ENCODE measurements at places on chromosomes 12 and 14.

DNA sequence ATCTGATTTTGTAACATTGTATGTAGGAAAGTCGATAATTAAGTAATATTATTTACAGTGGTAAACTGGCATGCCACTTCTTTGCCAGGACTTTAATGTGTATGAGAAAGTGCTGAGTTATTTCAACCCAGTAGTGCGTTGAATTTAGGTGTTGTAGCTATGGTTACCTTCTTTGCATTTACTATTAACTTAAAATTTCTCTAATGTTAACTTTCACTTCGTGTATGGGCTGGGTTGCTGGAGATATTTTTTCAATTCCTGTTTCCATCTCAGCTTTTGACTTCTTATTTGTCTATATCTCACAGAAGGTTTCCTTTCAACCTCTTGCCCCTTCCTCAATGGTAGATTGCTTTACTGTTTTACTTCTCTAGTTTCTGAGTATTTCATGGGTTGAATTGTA lies 1345.6 kb downstream of the FSCB start:
- no peak for ATAC-seq

DNA sequence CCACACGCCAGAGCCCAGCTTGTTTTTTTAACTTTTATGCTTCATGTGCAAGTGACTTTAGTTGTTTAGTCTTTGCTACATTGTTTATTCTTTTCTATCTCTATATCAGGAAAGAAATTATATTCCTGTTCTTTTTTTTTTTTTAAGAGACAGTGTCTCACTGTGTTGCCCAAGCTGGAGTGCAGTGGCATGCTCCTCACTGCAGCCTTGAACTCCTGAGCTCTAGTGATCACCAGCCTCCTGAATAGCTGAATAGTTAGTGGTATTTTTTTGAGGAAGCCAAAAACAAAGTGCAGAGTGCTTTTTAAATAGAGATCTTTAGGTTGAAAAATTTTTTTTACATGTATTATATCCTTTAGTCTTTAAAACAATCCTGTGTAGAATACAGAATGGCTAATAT lies 58.2 kb downstream of the ETNK1 start:
- no peak for ATAC-seq

DNA sequence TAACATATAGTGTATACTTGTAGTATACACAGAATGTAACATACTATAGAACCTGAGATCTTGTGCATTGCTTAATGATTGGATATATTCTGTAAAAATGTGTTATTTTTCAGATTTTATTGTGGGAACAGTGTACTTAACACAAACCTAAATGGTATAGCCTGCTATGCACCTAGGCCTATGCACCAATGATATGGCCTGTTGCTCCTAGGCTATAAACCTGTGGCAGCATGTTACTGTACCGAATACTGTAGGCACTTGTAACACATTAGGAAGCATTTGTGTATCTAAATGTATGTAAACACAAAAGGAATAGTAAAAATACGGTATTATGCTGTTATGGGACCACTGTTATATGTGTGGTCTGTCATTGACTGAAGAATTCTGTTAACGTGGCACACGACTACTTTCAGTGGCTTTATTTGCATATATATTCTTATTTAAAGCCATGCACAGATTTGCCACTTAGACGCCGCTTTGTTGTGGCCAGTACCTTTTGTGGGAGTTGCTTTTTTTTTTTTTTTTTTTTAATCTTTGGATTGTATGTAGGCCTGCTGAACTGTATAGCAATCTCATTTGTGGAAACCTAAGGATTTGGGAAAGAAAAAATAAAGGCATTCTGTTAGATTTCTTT lies 7.4 kb downstream of the PAPOLA start:
- no peak for ATAC-seq

DNA sequence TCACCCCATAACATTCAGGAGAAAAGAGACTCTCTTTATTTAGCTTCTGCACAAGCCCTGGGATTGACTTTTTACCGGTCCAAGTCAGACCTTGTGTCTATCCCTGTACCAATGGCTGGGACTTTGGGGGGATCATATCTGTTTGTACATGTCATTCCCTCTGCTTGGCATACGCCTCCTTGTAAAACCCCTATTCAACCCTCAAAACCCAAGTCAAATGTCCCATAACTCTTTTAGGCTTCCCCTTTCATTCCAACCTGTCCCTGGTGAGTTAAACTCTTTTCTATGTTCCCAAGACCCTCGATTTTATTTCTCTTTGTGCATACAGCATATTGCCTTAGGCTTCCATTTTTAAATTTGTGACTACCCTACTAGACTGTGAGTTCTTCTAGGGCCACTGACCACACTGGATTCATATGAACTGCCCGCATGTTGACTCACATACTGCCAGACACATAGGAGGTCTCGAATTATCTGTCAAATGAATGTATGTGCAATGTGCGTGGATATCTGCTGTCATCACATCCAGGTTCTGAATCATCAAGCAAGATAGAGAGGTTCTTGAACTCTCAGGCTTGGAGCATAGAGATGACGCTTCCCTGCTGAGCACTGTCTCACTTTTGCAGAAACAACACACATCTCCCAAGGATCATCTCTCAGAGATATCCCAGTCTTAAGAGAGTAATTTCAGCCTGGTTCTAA lies 548.6 kb upstream of the TBX3 start:
- peak; percentile 77 for ATAC-seq

DNA sequence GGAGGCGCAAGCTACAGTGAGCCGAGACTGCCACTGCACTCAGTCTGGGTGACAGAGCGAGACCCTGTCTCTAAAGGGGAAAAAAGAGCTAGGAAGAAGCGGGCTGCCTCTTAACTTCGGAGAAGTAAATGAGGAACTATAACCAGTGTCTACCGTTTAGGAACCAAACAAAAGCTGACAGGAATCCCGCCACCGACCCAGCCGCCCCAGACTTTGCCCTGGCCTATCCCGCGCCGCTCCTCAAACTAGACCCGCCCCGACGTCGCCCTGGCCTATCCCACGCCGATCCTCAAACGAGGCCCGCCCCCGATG lies 568 bp upstream of the SIVA1 start:
- ATAC-seq: peak; percentile 94

DNA sequence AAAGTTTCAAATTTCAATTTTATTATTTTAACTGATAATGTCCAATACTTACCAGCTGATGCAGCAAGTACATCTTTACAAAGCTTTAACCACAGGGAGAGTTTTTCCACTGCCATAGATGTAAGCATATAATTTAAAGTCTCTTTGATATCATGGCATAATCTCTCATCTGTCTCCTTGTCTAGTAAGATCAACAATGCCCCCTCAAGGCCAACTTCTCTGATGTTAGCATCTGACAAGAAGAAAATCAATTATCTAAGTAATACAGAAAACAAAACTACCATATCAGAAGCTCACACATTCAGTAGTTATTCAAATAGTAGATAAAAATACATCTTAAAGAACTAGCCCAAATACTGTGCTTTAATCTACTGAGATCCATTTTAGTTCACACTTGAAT lies 94.2 kb downstream of the HEATR5A start:
- ATAC-seq: 0 out of 3 replicates have a peak, but pooled peaks have one; percentile 38

GRCh38 chr14:102485693-102486512 lies 23.7 kb downstream of the ANKRD9 start:
- ATAC-seq: no peak

- peak; percentile 68 for ATAC-seq
These were observed 518 bp downstream of the GSKIP start for GRCh38 chr14:96363751-96364336.

DNA sequence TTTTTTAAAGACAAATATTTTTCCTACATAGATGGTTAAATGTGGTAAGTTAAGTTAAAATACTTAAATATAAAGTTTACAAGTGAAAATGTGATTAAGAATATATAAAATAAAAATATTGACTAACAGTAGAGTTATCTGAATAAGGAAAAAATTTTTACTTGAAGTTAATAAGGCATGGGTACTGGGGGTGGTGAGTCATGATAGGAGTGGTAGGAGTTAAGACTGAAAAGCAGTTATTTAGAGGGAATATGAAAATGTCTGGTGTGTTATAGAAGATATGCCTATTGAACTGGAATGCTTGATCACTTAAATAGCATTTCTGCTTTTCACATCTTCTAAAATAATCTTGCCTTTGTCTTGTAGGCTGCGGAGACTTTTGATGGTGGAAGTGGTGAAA lies 68.7 kb downstream of the CCDC91 start:
- no peak for ATAC-seq

DNA sequence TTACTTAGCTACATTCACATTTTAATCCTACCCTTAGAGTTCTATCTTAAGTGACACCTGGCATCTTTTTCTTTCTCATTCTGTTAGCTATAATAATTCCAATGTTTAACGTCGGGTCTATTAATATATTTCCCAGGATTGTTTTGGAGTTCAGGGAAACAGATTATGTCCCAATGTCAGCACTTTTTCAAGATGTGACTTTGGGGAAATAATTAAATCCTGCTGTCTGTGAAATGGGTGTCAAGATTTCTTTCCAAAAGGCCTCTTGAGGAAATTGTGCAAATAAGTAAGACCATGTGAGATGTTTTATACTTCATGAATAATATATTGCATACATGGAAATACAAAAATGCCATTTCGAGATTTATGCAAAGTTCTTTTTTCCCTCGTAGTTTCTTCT lies 887.6 kb upstream of the SEL1L start:
- ATAC-seq: no peak

DNA sequence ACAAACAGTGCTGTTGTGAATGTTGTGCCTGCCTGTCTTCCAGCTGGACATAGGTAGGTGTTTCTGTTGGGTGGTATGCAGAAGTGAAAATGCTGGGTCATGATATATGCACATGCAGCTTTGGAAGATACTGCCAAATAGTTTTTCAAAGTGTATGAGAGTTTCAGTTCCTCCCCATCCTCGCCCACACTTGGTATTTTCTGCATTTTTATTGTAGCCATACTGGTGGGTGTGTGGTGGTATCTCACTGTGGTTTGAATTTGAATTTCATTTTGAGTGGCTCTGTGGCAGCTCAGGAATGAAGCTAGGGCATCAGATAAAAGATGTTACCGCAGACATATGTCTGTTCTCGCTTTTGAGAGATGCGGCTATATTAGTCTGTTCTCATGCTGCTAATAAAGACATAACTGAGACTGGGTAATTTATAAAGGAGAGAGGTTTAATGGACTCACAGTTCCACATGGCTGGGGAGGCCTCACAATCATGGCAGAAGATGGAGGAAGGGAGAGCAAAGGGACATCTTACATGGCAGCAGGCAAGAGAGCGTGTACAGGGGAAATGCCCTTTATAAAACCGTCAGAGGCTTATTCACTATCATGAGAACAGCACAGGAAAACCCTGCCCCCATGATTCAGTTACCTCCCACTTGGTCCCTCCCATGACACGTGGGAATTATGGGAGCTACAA lies 183.1 kb downstream of the CAND1 start:
- ATAC-seq: no peak

- ATAC-seq: no peak
These were observed 125.4 kb downstream of the FOXA1 start for GRCh38 chr14:37469650-37470049.

GRCh38 chr12:41120211-41120610 lies 67.9 kb upstream of the PDZRN4 start:
- ATAC-seq: no peak

GRCh38 chr12:85833579-85833978 lies 2.6 kb downstream of the RASSF9 start:
- no peak for ATAC-seq

DNA sequence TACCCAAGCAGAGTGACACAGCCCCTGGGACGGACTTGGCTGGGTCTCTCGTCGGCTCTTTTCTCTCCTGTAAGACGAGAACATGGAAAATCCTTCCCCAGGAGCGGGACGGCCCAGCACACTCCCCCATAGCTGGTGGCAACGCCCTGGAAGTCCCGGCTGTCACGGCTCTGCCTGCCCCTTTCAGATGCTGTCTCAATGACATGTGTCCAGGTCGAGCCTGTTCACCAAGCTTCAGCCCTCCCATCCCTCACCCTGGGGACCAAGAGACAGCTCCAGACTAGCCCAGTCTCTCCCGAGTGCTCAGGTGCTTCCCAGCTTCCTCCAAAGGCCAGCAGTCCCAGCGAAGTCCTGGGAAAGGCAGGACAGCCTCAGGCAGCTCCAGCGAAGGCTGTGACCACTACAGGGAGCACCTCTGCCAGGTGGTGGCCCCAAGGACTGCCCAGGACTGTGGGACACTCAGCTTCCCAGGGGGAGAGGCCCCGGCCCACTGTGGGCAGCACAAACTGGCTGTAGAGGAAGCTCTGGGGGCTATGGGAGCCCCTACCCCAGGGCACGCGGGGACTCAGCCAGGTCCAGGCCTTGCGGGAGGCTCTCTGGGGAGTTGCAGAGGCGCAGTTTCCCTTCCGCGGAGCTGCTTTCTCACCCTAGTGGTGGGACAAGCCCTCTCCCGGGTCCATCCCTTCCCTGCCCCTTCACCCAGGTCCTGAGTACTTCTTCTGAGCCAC lies 33.6 kb downstream of the TNFAIP2 start:
- ATAC-seq: no peak

- ATAC-seq: no peak
These were observed 75.0 kb upstream of the FZD10 start for GRCh38 chr12:130087222-130087621.

DNA sequence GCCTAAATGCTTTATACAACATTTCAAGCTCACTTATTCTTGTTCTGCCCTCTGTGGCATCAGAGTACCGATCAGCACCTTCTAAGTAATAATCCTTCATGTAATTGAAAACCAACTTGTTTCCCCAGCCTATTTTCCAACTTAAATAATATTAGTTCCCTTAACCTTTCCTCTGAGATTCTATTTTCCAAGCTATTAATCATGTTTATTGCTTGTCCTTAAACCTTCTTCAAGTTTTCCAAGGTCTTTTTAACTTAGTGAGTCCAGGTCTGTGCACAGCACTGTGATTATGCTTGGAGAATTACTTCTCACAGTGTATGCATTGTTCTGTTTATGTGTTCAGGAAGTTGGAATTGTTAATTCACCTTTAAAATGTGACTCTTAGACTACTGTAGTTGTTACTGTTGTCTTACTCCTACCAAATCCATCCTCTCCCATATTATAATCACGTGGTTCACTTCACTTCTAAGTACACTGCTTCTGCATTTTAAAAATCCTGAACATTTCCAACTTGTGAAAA lies 1039.3 kb upstream of the FOXG1 start:
- ATAC-seq: no peak

- no peak for ATAC-seq
These were observed 113.3 kb upstream of the TMPO start for GRCh38 chr12:98402091-98402490.

DNA sequence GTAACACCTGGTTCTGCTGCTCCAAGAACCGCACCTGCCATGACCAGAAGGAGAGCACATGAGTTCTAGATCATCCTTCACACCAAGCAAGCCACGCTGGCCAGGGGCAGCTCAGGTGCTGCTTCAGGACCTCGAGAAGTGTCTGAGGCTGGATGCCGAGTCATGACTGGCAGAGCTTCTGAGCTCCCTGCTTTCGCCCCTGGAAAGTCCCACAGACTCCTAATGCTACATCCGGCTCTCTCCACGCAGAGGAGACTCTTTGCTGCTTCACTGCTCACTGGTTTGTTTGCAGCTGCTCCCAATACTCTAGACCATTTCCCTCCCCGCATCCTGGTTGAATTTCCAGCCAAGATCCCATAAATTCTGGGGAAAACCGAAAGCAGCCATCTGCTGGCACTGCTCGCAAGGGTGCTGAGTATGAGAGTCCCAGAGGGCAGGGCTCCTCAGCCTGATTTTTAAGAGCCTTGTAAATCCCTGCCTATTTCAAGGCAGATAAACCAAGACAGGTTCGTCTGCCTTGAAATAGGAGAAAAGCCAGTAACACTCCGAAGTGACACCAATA lies 1.4 kb downstream of the KRT2 start:
- no peak for ATAC-seq

- peak; percentile 67 for ATAC-seq
These were observed 54.2 kb downstream of the SUSD6 start for GRCh38 chr14:69665631-69666030.

GRCh38 chr12:28602786-28603185 lies 412.5 kb downstream of the CCDC91 start:
- ATAC-seq: no peak

GRCh38 chr12:107547389-107547788 lies 138.2 kb upstream of the PWP1 start:
- no peak for ATAC-seq
